ENCODE measurements at places on chromosomes 11 and 22.
A peak's percentile ranks its signal among the peaks of the same experiment; 100 is the strongest.

DNA sequence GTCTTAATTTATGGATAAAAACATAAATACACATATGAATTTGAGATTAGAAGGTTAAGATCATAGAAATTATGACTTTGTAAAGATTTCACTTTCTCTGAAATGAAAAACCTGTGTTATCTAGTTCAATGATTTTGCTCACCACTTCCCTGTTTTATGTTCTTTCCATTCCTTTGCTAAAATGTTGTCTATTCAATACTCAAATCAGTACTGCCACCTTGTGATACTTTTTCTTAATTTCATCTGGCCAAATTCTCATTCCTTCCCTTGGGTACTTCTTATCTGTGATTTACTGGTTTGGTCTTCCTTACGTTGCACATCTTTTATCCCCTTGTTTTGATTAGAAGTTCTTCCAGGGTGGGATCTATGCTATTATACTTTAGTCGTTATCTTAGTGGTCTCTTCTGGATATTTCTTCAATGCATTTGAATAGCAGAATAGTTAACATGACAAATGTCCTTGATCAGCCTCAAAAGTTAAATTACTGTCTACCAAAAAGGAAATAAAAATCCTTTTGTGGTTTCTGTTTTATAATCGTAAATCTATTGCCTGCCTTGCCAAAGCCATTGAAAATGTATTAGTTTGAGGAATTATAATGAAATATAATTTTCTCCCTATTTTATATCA is 197.0 kb downstream of the PGR start:
- DNase-seq, result no peak

DNA sequence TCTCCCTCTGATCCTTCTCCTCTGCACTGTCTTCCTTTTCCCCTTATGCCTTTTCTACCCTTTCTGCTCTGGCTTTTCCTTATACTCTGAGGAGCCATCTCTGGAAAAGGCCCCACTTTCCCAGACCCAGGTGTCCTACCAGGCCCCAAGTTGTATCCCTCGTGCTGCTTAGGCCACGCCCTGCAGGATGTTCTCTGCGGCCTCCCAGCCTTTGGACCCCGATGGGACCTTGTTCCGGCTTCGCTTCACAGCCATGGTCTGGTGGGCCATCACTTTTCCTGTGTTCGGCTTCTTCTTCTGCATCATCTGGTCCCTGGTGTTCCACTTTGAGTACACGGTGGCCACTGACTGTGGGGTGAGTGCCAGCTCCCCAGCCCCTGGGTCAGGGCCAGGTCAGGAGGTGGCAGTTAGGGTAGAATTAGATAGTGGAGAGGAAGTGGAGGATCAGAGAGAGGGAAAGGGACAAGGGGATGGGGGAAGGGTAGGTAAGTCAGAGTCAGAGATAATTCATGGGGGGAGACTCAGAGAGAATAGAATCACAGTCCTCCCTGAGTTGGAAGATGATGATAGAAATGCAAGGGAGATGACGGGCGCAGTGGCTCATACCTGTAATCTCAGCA is 8.9 kb downstream of the PGAP2 start:
- no peak for DNase-seq

DNA sequence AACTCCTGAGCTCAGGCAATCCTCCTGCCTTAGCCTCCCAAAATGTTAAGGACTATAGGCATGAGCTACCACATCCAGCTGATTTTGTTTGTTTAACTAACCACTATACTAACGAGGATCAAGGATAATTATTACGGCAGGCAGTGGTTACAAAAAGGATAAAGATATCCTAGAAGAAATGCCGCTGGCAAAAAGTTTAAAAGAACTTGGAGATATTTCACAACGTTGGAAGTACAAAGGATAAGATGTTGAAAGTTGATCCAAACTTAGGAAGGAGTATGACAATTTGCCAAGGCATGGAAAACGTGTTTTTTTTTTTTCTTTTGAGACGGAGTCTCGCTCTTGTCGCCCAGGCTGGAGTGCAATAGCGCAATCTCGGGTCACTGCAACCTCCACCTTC is 13.4 kb downstream of the AP5B1 start:
- DNase-seq, result no peak

DNA sequence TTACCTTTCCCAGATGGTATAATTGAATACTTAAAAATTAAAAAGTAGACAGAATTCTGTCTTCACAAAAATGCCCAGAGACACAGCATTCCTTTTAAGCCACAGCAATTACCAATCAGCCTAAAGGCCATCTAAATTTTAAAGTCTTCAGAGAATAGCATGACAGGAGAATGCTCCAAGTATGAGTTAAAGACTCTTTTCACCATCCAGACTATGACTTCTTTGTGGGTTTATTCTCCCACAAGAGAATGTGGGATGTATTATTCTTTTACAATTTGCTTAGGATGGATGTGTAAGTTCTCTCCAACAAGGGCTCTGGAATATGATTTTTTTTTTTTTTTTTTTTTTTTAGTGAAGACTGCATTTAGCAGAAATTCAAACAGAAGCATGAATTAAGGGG is 249.9 kb downstream of the TTC28 start:
- no peak for DNase-seq

DNA sequence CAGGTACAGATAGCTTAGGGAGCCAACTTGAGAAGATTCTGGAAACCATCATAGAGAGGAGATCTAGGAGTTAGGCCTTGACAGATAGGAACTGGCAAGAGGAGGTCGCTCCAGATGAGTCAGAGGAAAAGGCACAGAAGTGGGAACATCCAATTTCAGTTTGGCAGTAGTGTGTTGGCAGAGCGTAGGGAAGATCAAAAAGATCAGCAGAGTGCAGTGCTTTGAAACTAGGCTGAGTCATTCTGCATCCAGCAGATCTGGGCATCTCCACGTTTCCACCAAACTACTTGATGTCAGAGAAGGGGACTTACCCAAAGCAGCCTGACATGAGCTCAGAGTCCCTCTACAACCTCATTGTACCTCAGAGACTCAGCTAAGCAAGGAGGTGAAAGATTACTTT is 58.5 kb downstream of the GAB4 start:
- no peak for DNase-seq

DNA sequence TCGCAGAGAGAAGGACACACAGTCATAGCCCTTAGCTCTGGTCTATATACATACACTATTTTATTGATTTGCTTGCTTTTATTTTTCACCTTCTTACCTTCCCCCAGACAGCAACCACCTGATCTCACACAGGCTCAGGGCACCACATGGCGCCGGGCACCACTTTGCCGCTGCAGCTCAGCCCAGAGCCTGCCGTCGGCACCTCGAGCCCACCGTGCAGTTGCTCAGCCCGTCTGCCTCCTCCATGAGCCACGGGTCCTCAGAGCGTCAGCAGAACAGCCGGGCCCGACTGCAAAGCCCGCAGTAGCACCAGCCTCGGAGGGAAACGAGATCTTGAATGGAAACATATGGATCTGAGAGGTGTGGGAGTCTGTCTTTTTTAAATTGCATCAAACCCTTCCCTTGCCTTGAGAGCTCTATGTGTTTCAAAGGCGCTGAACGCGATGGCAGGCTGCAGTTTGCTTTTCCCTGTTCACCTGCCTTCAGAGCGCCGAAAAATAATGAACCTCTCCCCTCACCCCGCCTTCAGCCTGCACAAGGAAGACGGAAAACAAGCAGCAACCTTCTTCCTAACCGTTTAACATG is 505.4 kb downstream of the MN1 start:
- no peak for DNase-seq

GRCh38 chr22:30615543-30615954 is 8.6 kb downstream of the TCN2 start:
- no peak for DNase-seq

DNA sequence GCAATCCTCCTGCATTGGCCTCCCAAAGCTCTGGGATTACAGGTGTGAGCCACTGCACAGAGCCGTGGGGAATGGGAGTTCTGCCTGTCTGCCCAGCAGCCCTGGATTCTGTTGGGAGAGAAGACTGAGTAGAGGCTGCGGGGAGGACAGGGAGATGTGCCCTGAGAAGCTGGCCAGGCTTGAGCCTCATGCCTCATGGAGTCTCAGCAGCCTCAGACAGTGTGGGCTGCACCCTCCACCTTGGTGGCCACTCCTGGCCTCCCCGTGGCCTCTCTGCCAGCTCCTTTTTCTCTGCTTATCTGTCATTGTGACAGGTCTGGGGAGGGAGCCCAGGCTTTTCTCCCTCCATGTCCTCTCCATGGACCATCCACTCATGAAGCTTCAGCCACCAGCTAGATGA is 43.2 kb downstream of the DKK3 start:
- no peak for DNase-seq

DNA sequence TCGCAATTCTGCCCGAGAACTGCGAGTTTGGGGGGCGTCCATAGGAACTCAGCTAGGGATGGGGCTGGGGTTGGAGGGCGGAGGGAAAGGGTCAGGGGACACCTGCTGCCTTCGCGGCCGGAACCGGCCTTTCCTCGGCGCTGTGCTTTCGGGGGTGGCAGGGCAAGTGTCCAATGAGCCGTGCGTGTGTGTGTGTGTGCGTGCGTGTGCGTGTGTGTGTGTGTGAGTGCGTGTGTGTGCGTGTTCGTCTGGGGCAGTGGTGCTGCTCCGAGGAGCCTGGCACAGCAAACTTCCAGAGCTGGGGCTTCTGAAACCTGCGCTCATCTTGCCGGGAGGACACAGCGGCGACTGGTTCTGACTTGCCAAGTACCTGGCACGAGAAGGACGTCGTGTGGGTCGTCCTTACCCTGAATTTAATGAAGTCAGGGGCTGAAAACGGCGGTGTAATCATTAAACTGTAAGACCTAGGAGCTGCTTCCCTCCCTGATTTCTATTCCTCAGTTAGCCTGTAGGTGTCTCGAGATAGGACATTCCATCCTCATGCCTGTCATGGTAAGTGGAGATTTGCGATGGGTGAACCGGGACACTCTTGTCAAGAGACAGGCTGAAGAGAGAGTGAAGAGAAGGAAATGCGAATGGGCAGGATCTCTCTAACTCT is 27.0 kb upstream of the AMOTL1 start:
- no peak for DNase-seq

DNA sequence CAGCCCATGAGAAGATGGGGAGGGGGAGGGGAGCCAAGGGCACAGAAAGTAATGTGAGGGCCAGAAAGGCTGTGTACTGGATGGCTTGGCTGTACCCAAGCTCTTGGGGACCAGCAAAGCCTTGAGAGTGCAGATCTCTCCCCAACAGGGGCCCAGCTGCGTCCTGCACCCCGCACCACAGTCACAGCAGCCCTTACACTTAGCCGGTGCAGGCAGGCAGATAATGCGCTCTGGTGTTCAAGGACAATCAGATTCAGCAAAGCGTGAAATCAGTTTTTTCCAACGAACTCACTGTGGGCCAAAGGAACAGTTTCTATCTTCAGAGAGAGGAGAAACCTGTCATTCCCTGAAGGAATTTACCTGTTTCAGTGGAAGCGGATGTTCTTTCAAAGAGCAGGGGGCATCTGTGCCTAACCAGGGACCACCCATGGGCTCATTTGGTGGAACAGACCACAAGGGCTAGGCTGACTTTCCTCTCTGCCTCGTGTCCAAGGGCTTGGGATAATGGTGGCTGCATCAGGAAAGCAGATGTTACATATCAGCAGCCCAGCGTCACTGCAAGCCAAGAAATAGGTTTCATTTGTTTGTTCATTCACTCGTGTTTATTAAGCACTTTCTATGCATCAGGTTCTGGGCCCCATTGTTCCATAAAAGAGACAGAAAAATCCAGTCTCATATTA is 81.2 kb upstream of the SPON1 start:
- DNase-seq, result no peak

GRCh38 chr11:126477535-126478305 is 122.2 kb downstream of the ST3GAL4 start:
- peak; percentile 66 for DNase-seq

- DNase-seq, result no peak
These were observed 8.6 kb downstream of the PHLDB1 start for GRCh38 chr11:118615976-118616371.

GRCh38 chr22:43266076-43266475 is 77.1 kb downstream of the SCUBE1 start:
- DNase-seq, result no peak

DNA sequence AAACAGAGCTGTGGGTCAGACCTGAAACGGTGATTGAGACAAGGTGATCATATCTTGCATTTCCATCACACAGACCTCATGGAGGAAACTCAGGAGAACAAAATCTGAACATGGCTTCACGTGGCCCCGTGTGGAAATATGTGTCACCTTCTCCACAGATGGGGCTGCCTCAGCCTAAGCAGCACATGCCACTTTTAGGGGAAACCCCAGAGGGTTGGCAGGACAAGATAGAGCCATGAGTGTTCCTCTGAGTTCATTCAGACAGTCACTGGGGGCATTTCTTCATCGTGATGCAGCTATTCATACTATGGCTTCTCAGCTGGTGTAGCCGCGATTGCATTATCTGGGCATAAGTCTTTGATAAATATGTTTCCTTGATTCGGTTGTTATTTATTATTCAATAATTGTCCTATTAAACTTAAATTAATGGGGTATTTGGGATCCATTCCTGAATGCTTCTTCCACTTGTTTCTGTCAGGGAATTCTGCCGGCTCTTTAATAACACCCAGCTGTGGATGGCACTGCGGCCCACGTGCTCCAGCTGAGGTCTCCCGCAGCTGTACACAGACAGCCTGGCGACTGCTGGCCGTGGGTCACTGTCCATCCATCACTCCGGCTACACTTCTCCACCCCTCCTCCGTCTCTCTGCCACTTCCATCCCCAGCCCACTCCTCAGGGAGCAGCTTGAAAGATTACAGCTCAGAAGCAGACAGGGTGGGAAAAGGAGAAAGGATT is 485.1 kb downstream of the OPCML start:
- no peak for DNase-seq

- no peak for DNase-seq
These were observed 338.0 kb downstream of the AASDHPPT start for GRCh38 chr11:106415510-106415909.

All from GDM1 (cell line).